ENCODE measurements at places on chromosomes 4 and X. TPM values are rescaled to one million over a fixed set of nuclear protein-coding genes. Genes with fewer than 3 reads are reported as not detected.

- no peak for DNase-seq
Measured at GRCh38 chr4:25567253-25567652, 88.4 kb upstream of the SLC34A2 start.

DNA sequence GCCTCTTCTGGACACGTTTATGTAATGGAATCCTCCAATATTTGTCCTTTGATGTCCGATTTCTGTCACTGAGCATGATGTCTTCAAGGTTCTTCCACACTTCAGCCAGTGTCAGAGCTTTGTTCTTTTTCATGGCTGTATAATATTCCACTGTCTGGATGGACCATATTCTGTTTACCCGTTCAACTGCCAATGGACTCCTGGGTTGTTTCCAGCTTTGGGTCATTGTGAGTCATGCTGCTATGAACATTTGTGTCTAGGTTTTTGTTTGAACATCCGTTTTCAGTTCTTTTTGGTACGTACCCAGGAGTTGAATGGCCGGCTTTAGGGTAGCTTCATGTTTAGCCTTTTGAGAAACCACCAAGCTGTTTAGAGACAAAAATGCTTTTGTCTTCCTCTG is 93.2 kb downstream of the SHOX start:
- DNase-seq = no peak

- no peak for DNase-seq
Measured at GRCh38 chr4:187921946-187922623, 73.5 kb upstream of the ZFP42 start.

Gene GPR119
- total RNA-seq = 3.1 TPM

Gene GAGE2A
- total RNA-seq = not detected

DNA sequence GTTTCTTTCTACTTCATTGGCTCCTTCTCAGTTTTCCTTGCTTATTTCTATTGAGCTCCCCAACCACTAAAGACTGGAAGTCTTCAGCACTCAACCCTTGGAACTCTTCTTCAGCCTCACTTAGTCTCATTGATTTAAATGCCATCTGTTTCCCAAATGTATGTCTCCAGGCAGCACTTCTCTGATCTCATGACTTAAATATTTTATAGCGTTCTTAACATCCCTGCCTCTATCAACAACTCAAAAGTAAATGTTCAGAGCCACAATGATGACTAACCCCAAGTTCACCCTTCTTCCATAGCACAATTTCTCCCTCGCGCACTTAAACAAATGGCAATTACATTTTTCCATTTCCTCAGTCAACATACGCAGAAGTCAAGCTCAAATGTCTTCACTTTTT is 1393.3 kb downstream of the ARAP2 start:
- no peak for DNase-seq

GRCh38 chr4:6916069-6916586 is 6.5 kb downstream of the TBC1D14 start:
- no peak for DNase-seq

Gene C4orf50
- total RNA-seq = 0.19 TPM

DNA sequence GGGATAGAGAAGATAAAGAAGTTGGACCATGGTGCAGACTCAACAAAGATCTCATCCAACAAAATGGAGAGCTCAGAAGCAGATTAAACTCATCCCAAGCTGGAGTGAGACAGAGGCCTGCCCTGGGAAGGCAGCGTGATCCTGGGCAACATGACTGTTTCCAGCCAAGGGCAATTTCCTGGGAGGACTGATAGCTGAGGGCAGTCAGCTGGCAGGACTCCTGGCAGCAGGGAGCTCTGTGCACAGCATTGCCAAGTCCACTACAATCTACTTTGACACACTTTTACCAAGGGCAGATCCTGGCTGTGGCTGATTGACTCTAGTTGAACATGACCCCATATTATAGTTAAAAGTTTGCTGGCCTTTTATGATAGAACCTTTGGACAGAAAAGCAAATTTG is 357.3 kb upstream of the RASGEF1B start:
- DNase-seq = no peak

- no peak for DNase-seq
Measured at GRCh38 chr4:52001616-52002015, 18.5 kb downstream of the LRRC66 start.

Gene TMPRSS11B
- not detected for total RNA-seq
